Esophagus mucosa (tissue), 1 donor: ENCODE measurements at places on chromosomes 3 and 15. TPM values are rescaled to one million over a fixed set of nuclear protein-coding genes. Genes with fewer than 3 reads are reported as not detected.

Gene GOLGA8M
- total RNA-seq, result 0.36 TPM

Gene GHSR
- not detected for total RNA-seq

Gene ZNF860
- total RNA-seq, result 2.9 TPM

Gene BUB1B
- 15.3 TPM for total RNA-seq

Gene NOX5
- total RNA-seq, result 0.44 TPM

Gene GRM7
- total RNA-seq, result not detected

Gene RLBP1
- total RNA-seq, result not detected

Gene GPR15
- total RNA-seq, result 0.32 TPM

Gene ISLR
- total RNA-seq, result 2.2 TPM

Gene CSTA
- 2,321 TPM for total RNA-seq

- ATAC-seq, result no peak
Observed at GRCh38 chr15:71301958-71302621, 186.8 kb downstream of the THSD4 start.

DNA sequence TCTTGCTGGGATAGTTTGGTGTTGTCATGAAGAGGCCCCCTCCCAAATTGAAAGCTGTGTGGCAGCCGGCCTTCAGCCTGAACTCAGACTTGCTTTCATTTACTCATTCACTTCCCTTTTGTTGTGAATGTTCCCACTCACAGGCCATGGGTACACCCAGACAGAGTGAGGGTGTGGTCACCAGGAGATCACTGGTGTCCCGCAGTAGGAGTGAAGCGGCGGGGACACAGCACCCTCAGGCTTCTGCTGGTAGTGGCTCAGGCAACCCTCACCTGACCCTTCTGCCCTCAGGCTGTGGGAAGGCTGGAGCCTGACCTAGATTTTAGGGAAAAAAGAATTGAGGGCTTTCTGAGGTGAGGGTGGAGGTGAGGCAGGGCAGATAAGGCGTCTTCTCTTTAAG is 244.4 kb downstream of the SOX2 start:
- peak; percentile 89 for ATAC-seq

DNA sequence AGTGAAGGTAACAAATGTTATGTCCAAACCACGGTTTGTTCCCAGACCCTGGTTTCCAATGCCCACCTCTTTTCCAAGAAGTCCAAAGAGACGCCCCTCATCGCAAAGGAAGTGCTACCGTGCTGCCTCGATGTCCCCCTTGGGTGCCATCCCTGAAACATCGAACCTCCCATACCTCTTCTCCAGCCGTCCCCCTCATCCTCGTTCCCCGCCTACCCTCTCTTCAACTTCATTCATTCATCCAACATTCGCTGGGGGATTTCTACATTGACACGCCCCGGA is 467 bp downstream of the TIPIN start:
- no peak for ATAC-seq

DNA sequence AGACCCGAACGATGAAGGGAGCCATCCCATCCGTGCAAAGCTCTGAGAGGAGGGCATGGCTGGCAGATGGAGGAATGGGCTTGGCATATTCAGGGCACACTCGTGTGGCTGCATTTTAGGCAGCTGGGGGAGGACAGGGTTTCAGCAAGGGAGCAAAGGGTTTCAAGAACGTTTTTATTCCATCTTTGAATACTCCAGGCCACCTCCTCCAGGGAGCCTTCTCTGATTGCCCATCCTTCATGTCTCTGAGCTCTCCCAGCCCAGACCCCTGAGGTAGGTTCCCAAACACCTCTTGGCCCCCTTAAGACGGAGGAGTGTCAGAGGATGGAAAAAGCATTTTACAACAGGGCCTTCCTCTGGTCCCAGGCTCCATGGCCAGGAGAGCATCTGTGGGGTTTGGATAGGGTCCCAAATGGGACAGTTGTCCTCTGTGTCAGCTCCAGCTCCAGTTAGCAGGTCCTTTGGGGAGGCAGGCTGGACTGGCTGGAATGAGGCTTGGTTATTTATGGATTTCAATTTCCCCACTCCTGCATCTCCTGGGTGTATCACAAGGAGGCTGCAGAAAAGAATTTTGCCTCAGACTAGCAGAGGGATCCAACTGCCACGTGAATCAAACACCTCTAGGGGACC is 17.7 kb upstream of the SLC6A1 start:
- ATAC-seq, result no peak

- ATAC-seq, result no peak
Observed at GRCh38 chr3:32951410-32951811, at the start of gene CCR4. CCR4 (plus strand) TSS chr3:32951644; CDS start chr3:32953423, 1,779 bp downstream.

- no peak for ATAC-seq
Observed at GRCh38 chr15:88704791-88705768, 66.3 kb downstream of the ISG20 start.

DNA sequence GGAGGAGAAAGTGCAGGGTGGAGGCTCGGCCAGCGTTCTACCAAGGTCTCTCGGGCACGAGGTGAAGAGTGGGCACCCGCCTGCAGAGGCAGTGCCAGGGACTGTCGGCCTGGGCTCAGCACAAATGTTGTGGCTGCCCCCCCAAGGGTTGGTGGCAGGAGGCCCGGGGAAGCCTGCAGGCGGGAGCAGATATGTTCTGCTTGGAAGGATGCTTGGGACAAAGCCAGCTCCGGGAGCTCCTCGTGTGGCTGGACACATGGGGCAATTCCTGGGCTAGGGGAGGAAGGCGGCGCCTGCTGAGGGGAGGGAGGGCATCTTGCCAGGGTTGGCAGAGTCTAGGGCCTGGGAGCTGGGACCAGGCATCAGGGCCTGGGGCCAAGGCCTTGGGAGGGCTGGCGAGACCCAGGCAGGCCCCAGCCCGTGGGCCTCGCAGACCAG is 30.4 kb upstream of the FBLN2 start:
- ATAC-seq, result no peak

GRCh38 chr15:31483986-31484951 is 157.6 kb downstream of the KLF13 start:
- ATAC-seq, result no peak

- ATAC-seq, result no peak
Observed at GRCh38 chr15:75063338-75063737, 39.9 kb downstream of the PPCDC start.

GRCh38 chr15:36133742-36134141 is 445.7 kb upstream of the CDIN1 start:
- no peak for ATAC-seq

- ATAC-seq, result no peak
Observed at GRCh38 chr3:7205962-7206361, 345.0 kb downstream of the GRM7 start.

GRCh38 chr15:56524915-56525314 is 60.0 kb upstream of the MNS1 start:
- ATAC-seq, result no peak

DNA sequence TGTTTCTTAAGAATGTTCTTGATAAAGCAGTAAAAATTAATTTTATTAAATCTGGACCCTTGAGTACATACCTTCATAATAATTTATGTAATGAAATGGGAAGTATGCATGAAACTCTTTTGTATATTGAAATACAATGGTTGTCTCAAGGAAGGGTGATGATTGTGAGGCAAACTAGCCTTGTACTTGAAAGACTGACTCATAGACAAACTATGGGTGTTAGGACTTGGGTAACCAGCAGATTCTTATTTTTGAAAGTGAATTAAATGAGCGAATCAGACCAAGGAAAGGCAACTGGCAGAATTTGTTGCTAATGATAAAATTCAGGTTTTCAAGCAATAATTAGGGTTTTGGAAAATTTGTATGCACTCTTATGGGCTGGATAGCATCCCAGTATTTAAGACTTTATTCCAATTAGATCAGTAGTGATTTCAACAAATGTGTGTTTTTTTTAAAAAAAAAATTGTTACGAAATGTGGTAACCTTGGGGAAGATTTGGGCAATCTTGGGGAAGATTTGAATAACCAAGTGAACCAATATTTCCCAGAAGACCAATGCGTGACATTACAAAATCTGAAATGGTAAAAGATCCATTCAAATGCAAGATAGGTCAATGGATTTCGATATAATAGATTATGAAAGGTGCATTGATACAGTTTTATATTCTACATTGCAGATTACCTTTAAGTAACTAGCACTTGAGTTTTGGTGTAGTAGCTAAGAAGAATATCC is 42.0 kb downstream of the ATP2C1 start:
- no peak for ATAC-seq

DNA sequence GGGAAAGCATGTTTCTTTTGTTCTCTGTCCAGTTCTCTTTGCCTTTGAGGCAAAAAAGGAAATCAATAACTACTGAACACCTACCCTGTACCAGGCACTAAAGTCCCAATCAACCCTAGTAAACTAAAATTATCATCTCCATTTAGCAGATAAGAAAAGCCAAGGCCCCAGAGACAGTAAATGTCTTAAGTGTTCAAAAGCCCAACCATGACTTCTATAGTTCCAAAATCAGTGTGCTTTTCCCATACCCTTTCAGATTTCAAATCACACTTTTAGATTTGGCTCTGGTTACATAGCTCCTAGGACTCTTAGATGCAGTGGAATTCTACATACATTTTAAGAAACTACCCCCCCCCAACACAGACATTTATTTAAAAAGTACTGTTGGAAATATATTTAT is 63.5 kb downstream of the UACA start:
- no peak for ATAC-seq

GRCh38 chr15:52436981-52437380 is 91.7 kb downstream of the MYO5A start:
- ATAC-seq, result no peak

DNA sequence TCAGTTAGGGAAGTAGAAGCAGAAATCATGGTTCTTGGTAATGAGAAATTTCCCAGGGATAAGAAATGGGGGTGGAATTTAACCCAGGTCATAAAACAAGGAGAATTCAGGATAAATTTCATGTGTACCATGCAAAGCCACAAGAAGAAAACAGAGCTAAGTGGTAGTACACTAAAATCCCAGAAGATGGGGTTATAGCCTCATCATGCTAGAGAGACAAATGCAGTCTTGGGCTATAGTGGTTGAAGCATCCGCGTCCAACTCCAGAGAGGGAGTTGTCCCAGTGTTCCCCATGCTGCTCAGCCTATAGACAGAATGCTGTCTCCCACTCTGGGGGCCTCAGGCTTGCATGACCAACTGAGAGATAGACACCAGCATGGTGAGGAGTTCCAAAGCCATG is 36.2 kb upstream of the CLRN1 start:
- ATAC-seq, result no peak

DNA sequence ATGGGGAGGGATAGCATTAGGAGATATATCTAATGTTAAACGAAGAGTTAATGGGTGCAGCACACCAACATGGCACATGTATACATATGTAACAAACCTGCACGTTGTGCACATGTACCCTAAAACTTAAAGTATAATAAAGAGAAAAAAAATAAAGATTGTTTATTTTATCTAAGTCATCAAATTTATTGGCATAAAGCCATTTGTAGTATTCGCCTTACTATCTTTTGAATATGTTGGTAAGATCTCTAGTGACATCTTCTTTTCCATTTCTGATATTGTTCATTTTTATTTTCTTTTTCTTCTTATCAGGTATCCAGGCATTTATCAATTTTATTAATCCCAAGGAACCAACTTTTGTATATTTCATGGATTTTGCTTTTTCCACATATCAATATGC is 5.8 kb upstream of the ABHD5 start:
- no peak for ATAC-seq

DNA sequence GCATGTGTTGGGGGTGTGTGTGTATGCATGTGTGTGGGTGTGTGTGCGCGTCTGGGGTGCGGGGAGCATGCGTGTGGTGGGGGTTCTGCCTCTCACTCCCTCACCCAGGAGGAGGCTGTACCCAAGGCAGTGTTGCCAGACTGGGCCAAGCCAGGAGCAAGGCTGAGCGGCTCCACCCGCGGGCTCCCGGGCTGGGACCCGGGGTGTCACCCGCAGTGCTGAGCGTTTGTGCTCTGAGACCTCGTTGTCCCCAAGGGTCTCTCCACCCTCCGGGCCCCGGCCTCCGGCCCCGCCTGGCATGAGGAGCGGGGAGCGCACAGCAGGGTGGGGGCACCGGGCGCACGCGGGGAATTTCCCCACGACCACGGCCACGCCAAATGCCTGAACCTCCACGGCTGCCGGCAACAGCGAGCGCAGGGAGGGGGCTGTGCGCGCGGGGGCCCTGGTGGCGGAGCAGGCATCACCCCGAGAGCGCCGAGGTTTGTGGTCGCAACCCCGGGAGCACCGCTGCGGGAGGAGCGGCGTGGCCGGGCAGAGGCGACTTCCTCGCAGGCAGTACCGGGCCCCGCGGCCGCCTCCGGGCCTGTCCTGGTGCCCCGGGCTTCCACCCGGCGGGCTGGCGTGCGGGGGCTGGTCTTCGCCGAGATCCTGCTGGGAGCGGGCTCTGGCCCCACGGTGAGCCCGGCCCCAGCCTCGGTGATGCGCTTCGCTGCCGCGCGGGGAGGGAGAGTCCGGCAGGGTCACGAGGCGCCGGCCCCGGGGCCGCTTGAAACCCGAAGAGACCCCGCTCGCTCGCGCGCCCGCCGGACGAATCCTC is 7.4 kb upstream of the OCA2 start:
- ATAC-seq, result peak; percentile 34

- no peak for ATAC-seq
Observed at GRCh38 chr3:183354874-183355273, 73.5 kb downstream of the MCF2L2 start.

- no peak for ATAC-seq
Observed at GRCh38 chr3:16090706-16091105, 83.8 kb upstream of the GALNT15 start.

GRCh38 chr3:73710340-73710739 is 85.6 kb upstream of the PDZRN3 start:
- ATAC-seq, result peak; percentile 94

- ATAC-seq, result no peak
Observed at GRCh38 chr3:65401359-65402305, 637.1 kb downstream of the MAGI1 start.

DNA sequence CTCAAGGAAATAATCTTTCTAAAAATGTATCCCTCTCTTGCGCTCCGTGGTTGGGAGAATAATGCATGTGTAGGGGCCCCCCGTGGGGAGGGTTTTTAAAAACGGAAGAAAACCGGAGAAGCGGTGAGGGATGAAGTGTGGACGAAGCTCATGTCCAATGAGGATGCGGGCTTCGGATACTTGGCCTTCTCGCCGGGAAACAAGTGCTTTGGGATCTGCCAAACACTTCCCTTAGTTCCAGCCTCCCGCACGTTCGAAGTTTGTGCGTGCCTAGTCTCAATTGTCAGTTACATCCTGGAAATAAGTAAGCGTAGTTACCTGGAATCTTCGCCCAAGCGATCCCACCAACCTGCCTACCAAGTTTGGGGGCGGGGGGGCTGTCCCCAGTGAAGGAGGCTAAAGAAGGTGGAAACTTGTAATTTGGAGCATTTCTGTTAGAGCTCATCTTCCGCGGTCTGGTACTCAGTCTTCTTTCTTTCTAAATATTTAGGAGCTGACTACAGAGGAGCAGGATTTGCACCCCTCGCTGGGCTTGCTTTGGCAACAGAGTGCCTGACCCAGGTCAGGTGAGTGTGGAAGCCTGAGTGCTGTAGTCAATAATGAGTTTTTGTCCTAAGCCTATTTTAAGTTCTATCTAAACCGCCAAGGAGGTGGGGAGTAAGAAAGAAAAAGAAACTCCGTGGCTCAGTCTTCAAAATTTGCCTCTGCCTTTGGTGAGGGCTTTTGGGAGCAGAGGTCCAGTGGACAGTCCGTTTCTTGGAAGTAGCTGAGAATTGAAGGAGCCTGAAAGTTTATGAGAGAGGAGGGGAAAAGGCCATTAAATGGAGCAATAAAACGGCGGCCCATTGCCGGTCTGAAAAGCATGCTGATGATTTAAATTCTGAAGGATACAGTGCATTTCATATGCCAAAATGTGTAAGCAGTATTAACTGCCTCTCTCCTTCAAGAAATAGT is 1.1 kb downstream of the ITPR1 start:
- ATAC-seq, result no peak
